ENCODE measurements at places on chromosomes 4 and X.
A peak's percentile ranks its signal among the peaks of the same experiment; 100 is the strongest.

- H3K4me3 ChIP-seq, result no peak overlapping the region
- H3K36me3 ChIP-seq, result no peaks in the 10 kb centered on the region
These were observed 24.9 kb upstream of the UVSSA start for GRCh38 chr4:1321946-1322650.

GRCh38 chrX:69389101-69389501 lies 115.0 kb upstream of the NALF2 start:
- H3K27me3 ChIP-seq, result no peaks in the 10 kb centered on the region
- no peak overlapping the region for H3K4me3 ChIP-seq
- H3K36me3 ChIP-seq, result no peaks in the 10 kb centered on the region
- no peaks in the 10 kb centered on the region for H3K4me1 ChIP-seq
- DNase-seq, result no peak

DNA sequence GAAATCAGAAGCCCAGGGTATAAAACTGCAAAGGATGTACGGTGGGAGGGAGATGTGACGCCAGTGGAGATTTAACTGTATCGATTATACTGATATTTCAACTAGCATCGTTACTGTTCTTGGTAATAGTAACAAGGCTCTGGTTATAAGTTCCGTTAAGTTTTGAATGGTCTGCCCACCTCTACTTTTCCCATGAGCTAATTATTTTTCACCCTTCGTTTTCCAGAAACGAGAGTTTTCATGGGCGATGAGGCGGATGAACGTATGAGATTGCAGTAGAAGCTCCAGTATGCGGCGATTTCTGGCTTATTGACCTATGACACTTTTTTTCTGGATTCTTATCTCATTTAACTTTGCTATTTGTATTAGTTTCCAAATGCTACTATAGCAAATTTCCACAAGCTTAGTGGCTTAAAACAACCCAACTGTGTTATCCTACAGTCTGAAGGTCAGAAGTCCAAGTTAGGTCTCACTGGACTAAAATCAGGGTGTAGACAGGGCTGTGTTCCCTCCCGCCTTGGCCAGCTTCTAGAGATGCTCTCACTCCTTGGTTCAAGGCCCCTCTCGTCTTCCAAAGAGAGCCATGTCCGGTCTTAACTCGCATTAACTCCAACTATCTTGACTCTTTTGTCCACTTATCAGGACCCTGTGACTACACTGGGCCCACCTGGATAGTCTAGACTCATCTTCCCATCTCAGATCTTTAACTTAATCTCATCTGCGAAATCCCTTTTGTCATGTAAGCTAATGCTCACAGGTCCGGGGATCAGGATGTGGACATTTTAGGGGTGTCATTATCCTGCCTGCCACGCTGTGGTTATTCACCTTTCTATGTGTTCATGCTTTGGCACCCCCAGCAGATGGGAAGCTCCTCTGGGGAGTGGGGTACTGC lies 122.5 kb downstream of the IRF2 start:
- no peaks in the 10 kb centered on the region for H3K27me3 ChIP-seq
- H3K4me1 ChIP-seq, result no peaks in the 10 kb centered on the region
- H3K36me3 ChIP-seq, result no peaks in the 10 kb centered on the region

DNA sequence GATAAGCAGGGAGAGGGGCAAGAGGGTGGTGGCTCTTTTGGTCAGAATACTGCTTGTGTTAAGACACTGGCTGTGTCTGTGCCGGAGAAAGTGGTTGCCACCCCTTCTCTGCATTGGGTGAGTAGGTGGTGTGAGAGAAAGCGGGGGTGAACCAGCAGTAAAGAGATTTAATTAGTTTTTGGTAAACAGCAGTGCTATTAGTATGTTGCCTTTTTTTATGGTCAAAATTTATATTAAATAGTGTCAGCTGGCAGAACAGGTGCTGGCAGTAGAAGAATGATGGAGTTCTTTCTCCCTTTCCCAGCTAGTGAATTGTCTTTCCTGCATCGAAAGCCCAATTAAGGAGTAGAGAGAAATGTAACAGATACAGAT lies 181.6 kb downstream of the LARP7 start:
- no peaks in the 10 kb centered on the region for H3K36me3 ChIP-seq
- peak overlapping the region; percentile 52 for H3K4me3 ChIP-seq
- no peaks in the 10 kb centered on the region for H3K27me3 ChIP-seq
- no peak overlapping the region for H3K27ac ChIP-seq

- H3K4me1 ChIP-seq, result no peaks in the 10 kb centered on the region
- no peak overlapping the region for H3K4me3 ChIP-seq
- DNase-seq, result no peak
- no peaks in the 10 kb centered on the region for H3K27me3 ChIP-seq
- no peak overlapping the region for H3K27ac ChIP-seq
These were observed 1.9 kb upstream of the STOX2 start for GRCh38 chr4:183903021-183903760.
